ENCODE measurements at places on chromosomes 16 and 17.
A peak's percentile ranks its signal among the peaks of the same experiment; 100 is the strongest.

DNA sequence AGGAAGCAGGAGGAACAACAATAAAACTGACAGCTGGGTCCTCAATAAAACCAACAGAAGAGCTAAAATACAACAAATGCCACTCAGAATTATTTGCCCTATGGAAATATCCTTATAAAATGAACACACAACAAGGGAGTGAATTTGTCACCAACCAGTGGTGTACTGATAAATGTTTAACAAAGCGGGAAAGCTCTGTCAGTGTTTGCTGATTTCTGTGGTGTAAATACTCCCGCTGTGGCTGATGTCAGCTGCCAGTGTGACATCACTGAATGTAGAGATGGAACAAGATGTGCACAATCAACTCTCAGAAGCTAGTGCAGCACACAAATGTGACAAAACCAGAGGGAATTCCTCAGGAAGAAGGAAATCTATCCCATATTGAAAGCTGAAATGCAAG lies 51.9 kb downstream of the CDYL2 start:
- peak; percentile 65 for DNase-seq

- no peak for DNase-seq
Observed at GRCh38 chr17:7853691-7854038, 1.2 kb upstream of the TMEM88 start.

- no peak for DNase-seq
Observed at GRCh38 chr16:64829678-64830077, 292.2 kb downstream of the CDH11 start.

DNA sequence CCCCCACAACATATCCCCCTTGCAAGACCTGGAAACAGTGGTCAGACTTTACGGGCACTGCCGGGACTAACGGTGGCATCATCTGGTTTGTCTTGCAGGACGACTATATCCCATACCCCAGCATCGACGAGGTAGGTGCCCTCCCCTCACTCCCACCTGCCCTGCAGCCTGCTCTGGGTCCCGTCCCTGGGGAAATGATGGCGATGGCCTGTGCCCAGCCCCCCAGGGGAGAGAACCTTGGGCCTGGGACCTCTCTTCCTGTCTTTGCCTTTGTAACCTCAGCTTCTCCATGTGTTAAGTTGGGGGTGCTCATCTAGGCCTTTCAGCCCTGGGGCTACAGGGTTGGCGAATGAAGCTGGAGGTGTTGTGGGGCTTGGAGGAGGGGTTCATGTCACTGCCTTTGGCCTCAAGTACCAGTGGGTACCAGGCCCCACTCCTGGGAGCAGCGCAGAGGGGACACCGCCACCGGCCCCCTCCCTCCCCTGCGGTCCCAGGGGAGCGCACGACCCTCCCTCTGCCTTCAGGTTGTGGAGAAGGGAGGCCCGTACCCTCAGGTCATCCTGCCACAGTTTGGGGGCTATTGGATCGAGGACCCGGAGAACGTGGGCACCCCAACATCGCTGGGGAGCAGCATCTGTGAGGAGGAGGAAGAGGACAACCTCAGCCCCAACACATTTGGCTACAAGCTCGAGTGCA lies 99.9 kb downstream of the OR1D5 start:
- no peak for DNase-seq

GRCh38 chr17:10216213-10216938 lies 18.0 kb upstream of the GAS7 start:
- DNase-seq = no peak

GRCh38 chr17:47304186-47304585 lies 19.6 kb upstream of the EFCAB13 start:
- DNase-seq = no peak

GRCh38 chr16:17747081-17747756 lies 276.5 kb upstream of the XYLT1 start:
- DNase-seq = no peak

DNA sequence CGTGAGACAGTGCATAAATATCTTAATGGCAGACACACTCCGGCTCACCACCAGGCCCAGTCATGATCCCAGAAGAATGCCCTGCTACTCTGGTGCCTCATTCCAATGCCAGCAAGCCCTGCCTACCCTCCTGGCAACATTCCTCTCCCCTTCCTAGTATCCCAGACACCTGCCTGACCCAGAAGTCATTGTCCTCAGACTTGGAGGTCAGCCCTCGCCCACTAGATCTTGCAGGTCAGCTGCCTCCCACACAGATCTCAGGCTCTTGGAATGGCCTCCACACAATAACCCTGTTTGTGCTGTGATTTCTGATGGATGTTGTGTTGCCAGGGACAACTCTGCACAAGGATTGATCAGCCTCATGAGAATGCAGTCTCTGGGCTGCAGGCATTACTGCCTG lies 1.8 kb upstream of the TEX2 start:
- DNase-seq = no peak

- no peak for DNase-seq
Observed at GRCh38 chr16:70608521-70608920, 37.8 kb upstream of the IL34 start.

- peak; percentile 87 for DNase-seq
Observed at GRCh38 chr16:71367241-71367976, 8.9 kb downstream of the CALB2 start.

DNA sequence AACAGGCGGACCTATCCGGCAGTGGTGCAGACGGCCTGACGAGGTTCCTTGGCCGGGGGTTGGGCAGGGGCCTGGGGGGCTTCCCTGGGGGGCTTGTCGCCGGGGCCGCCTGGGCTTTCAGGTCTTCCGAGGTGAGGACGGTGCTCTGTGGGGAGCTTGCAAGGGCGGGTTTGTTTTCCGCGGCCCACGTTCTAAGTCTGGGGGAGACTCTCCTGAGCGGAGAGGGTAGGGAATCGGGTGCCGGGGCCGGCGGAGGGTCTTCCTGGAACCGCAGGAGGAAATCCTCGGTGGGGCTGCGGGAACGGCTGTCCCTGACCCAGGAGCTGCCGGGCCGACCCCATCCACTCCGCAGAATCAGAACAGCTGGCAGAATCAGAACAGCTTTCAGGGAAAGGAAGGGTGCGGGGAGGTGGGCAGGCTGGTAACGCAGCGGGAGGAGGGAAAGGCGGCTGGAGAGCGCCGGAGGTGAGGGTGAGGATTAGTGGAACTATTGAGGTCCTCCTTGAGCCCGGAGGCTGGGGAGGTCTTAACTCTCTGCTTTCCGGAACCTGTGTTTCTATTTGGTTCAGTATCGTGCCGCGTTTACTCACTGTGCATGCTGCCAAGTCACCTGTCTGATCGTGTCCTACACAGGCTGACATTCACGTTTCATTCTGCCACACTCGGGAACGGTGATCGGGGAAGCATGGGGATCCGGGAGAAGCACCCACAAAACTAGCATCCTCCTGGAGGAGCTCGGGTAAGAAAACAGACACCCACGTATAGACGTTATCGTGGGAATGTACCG lies 28.9 kb downstream of the CPSF4L start:
- peak; percentile 73 for DNase-seq

DNA sequence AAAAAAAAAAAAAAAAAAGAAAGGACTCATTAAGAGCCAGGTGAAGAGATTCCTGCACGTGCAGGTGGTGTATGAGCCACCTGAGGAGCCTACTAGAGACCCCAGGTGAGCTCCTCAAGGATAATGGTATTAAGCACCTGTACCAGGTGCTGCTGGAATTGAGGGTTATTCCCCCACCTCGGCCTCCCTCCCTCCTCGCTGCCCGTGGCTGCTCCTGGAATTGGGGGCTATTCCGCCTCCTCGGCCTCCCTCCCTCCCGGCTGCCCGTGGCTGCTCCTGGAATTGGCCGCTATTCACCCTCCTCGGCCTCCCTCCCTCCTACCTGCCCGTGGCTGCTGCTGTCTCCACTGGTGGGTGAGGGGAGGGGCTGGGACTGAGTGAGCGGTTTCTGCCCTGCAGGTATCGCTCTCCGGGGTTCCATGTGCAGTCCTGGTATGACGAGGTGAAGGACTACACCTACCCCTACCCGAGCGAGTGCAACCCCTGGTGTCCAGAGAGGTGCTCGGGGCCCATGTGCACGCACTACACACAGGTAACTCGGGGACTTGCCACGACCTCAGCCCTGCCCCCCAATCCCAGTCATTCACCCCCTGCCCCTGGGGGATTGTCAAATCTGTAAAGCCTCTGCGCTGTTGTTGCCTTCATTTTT lies 29.3 kb downstream of the CRISPLD2 start:
- DNase-seq = no peak

- no peak for DNase-seq
Observed at GRCh38 chr17:61054436-61054835, 345.2 kb upstream of the TBX2 start.

DNA sequence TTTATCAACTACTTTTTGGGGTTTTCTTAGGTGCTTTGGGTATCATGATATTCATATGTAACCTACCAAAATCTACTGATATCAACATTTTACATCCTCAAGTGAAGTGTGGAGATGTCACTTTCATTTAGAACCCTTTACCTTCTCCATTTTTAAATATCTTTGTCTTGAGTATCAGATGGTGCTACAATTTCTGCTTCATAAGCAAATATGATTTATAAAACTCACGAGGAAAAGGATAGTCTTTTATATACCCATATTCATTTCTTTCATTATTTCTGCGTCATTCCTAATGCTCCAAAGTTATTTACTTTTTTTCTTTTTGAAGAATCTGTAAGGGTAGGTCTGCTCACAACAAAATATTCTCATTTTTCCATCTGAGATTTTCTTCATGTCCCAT lies 991.7 kb downstream of the CDH11 start:
- no peak for DNase-seq

GRCh38 chr16:67356396-67356795 lies 29.8 kb downstream of the LRRC36 start:
- DNase-seq = no peak

DNA sequence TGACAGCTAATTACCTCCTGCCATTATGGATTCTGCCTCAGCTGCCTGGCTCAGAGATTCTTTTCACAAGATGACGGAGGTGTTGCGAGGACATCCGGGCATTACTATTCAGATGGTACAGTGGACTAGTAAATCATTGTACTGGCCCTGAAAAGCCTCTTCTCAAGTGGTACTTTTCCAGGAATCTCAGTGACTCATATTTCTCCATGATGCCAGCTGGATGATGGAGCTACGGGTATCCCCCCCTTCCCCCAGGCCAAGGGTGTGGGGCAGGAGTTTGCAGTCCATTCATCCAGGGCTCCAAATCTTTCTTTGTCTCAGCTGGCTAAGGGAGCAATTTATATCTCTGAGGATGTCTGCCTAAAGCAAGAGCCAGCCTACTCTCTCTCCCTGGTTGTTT lies 107.7 kb upstream of the GPR139 start:
- DNase-seq = peak; percentile 52

- no peak for DNase-seq
Observed at GRCh38 chr17:871751-872519, 89.8 kb downstream of the MRM3 start.

DNA sequence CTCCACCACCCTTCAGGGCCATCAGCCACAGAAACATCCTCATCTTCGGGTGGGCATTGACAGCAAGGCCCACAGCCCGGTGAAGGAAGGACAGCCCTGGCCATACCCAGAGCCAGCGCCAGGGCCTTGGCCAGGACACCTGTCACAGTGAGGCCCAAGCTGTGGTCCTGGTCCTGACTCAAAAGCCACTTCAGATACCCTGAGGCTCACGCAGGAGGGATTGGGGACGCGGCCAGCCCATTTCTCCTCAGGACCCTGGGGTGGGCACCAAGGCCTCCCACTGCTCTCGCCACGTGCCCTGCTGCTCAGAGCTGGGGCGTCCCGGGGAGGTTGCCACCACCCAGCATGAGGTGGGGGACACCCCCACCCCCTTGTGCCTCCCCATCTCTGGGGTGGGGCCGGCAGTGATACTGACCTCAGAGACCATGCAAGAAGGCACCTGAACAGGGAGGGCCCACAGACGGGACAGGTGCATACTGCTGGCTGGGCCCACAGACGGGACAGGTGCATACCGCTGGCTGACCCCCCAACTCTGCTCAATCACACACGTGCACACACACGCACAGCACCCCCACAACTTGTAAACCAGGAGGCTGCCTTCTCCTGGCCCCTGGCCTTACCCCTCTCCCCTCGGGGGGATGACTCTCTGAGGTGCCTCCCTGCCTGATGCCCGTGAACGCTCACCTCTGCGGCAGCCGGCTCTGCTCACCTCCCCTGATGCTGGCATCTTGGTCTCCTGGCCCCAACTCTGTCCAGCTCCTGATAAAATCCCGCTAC lies 14.2 kb downstream of the SLC7A5 start:
- no peak for DNase-seq

- no peak for DNase-seq
Observed at GRCh38 chr17:74568106-74568873, 981 bp upstream of the CD300H start.

GRCh38 chr16:88653596-88654362 lies 2.9 kb upstream of the CYBA start:
- DNase-seq = no peak

GRCh38 chr16:86732621-86733295 lies 154.4 kb downstream of the FOXL1 start:
- no peak for DNase-seq

DNA sequence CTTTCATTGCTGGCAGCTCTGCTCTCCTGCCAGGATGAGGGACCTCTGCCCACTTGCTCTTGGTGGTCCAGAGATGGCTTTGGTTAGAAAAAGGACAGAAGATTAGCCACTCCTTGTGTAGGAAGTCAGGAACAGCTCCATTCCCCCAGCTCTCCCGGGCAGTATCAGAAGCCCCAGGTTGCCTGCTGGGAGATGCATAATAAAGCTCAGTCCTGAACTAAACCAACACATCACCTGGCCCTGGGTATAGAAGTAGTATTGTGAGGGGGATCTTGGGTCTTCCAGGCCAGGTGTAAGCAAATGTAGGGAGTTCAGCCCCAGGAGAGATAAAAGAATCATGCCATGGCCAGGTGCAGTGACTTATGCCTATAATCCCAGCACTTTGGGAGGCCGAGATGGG lies 52.4 kb downstream of the NEUROD2 start:
- DNase-seq = no peak

GRCh38 chr16:30380803-30381208 lies 1.6 kb downstream of the SEPTIN1 start:
- no peak for DNase-seq

- no peak for DNase-seq
Observed at GRCh38 chr17:72838068-72838467, 254.4 kb downstream of the SLC39A11 start.

- DNase-seq = no peak
Observed at GRCh38 chr16:78485188-78485916, 385.9 kb downstream of the WWOX start.

GRCh38 chr16:84789431-84789830 lies 30.4 kb upstream of the CRISPLD2 start:
- no peak for DNase-seq
